CD4-positive, CD25-positive, alpha-beta regulatory T cell (primary cell): ENCODE measurements at places on chromosomes 5 and 9. TPM values are rescaled to one million over a fixed set of nuclear protein-coding genes. Genes with fewer than 3 reads are reported as not detected.

Gene TRIM36
- not detected for total RNA-seq

Gene JAKMIP2
- total RNA-seq = 2.9 TPM

Gene AMBP
- total RNA-seq = not detected

Gene PAEP
- total RNA-seq = not detected

Gene GBA2
- 47.9 TPM for total RNA-seq

Gene PRRT1B
- not detected for total RNA-seq

Gene ORM2
- total RNA-seq = not detected

Gene TEX48
- not detected for total RNA-seq

Gene PPP2R2B
- total RNA-seq = 16.7 TPM

Gene SELENOP
- total RNA-seq = 0.62 TPM

Gene ADCY2
- not detected for total RNA-seq

Gene PCDHB14
- total RNA-seq = not detected

Gene CYLC2
- not detected for total RNA-seq

Gene LCP2
- total RNA-seq = 351 TPM

Gene TEK
- not detected for total RNA-seq

Gene TXNDC8
- total RNA-seq = not detected

Gene CCNO
- total RNA-seq = not detected

Gene NME5
- not detected for total RNA-seq

Gene CENPK
- total RNA-seq = 47.9 TPM

Gene SMIM3
- 3.8 TPM for total RNA-seq

Gene FOXD4L4
- not detected for total RNA-seq
